ELR (cell line): ENCODE measurements at places on chromosomes 13 and 19.

- DNase-seq, result no peak
These were observed 22.4 kb upstream of the BRD4 start for GRCh38 chr19:15354566-15355296.

- peak; percentile 13 for DNase-seq
These were observed 486 bp downstream of the ZNF808 start for GRCh38 chr19:52527956-52528351.

DNA sequence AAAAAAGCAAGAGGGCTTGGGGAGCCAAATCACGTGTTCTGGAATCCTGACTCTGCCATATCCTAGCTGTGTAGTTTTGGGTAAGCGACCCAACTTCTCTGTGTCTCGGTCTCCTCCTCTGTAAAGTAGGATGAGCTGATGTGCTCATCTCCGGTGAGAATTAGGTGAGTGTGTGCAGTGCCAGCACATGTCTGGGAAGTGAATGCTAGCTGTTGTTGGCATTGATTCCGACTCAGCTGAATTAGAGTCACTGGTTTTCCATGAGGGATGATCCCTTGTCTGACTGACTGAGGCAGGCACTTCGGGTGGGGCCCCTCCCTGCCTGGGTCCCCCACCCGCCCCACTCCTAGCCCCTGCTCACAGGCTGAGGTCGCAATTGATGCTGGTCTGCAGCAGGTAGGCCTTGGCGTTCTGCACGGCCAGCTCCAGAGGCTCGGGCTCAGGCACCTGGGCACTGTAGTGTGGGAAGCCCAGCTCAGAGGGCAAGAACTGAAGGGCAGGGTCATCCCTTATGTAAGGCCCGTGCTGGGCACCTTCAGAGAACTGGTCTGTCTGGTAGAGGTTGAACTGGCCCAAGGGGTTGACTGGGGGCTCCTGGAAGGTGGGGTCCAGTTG, 835 bp downstream of the RSPH6A start:
- no peak for DNase-seq

DNA sequence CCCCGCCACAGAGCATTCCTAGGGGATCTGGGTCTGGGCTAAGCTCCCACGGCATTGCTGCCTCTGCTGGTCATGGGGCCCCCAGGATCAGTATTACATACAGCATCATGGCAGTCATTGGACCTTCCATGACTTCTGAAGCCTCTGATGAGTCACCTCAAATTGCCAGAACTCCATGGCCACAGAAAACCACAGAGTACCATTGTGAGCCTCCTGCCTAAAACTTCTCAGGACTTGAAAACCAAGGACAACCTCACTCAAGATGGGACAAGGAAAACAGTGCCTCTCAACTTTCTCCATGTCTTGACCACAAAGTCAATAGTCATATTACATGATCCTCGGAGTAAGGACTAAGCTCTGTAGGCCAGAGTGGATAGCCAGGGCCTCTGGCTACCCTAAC, 306.0 kb downstream of the GPC5 start:
- DNase-seq, result no peak

DNA sequence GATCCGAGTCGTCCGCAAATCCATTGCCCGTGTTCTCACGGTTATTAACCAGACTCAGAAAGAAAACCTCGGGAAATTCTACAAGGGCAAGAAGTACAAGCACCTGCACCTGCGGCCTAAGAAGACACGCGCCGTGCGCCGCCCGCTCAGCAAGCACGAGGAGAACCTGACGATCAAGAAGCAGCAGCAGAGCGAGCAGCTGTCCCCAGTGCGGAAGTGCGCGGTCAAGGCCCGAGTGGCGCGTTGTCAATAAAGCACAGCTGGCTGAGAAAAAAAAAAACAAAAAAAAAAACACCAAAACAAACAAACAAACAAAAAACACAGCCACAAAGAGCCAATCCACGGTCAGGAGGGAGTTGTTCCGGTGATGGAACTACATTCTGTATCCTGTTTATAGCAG, 4.7 kb upstream of the GNA15 start:
- DNase-seq, result no peak

GRCh38 chr13:97261254-97262005, 39.3 kb downstream of the MBNL2 start:
- no peak for DNase-seq

GRCh38 chr13:98517576-98518310, 59.2 kb downstream of the STK24 start:
- DNase-seq, result no peak

DNA sequence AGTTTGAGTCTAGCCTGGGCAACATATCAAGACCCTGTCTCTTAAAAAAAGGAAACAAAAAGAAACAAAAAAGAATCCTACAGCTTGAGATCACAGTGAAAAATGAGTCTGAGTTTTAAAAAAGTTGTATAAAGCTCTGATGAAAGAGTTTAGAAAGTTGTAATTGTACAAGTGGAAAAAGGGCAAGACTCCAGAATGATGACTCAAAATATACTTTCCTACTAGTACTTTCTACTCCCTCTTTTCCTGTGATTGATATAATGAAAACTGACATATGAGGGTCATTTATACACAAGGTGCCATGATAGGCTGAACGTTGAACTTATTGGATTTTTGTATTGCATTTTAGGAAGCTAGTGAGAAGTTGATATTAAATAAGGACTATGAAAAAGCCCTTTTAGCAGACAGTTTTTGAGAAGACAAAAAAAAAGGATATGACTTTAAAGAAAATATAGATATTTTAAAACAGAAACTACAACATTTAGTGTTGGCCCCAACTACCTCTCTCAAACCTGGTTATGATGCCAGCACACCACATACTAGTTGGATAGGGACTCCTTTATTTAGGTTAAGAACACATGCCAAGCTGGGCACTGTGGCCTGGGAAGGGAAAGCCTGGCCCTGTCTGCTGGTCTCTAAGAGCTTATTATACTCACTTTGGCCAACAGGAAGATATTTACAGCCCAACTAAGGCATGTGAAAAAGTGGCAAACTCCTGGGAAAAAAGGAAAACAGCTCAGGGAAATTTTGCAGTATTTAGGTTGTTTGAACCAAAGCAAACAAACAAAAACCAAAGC, 116.6 kb downstream of the KL start:
- DNase-seq, result no peak

- no peak for DNase-seq
These were observed 13.8 kb downstream of the IFNL2 start for GRCh38 chr19:39282021-39282420.

GRCh38 chr19:56508290-56508778, 679 bp downstream of the ZNF471 start:
- DNase-seq, result no peak

DNA sequence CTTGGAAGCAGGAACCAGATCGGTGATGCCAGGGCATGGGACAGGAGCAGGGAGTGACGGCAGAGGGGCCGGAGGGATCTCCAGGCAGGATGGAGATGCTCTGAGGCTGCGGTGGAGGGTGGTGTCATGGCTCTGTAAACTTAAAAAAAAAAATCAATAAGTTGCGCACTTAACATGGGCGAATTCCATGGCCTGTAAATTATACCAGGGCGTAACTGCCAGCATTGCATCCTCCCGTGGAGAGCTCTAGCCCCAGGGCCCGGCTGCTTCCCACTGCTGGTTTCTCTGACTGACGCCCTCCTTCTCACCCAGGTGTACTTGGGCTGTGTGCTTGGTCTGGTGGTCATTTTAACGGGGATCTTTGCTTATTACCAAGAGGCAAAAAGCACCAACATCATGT, 8.7 kb downstream of the ATP12A start:
- no peak for DNase-seq

DNA sequence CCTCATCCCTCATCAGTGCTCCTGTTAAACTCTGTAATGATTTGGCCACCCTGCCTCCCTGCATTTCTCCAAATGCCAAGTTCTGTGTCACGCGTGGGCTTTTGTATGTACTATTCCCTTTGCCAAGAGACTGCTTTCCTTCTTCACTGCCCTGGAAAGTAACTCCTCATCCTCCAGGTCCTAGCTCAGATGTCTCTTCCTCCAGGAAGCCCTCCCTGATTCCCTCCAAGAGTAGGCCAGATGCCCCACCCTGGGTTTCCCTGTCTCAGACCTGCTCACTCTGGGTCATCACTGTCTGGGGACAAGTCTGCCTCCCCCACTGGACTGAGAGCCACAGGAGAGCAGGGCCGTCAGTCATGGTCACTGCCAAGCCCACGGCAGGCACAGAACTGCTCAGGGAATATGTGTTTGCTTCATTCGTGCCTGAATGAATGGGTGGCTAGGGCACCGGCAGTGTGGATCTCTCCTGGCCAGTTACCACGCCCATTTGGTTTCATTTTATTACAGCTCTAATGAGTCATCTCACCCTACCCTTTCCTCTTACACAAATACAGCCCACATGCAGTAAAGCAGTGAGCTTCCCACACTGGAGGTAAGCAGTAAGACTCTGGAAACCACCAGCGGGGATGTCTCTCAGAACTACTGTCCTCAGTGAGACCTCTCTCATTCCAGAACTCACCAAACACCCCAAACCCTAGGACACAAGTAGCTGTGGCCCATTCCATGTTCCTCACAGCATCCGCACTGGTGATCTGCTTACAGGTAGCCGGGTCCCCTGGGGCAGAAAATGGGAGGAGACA, 12.1 kb upstream of the GPR4 start:
- DNase-seq, result peak; percentile 96

DNA sequence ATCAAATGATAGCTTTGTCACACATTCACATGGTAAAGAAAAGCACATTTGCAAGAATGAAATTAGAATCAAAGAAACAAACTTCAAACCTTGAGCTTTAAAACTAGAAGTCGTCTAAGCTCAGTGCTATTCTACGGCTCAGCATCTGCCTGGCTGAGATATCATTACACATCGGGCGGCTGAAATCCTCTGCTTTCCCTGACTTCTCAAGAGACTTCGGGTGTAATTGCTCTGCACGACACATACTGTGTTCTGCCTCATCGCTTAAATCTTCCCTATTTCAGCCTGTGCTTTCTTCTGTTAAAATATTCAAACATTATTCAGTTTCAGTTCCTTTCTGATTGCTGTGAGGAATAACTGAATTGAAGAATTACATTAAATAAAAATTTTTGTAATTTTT, 265.3 kb downstream of the NALCN start:
- peak; percentile 35 for DNase-seq

DNA sequence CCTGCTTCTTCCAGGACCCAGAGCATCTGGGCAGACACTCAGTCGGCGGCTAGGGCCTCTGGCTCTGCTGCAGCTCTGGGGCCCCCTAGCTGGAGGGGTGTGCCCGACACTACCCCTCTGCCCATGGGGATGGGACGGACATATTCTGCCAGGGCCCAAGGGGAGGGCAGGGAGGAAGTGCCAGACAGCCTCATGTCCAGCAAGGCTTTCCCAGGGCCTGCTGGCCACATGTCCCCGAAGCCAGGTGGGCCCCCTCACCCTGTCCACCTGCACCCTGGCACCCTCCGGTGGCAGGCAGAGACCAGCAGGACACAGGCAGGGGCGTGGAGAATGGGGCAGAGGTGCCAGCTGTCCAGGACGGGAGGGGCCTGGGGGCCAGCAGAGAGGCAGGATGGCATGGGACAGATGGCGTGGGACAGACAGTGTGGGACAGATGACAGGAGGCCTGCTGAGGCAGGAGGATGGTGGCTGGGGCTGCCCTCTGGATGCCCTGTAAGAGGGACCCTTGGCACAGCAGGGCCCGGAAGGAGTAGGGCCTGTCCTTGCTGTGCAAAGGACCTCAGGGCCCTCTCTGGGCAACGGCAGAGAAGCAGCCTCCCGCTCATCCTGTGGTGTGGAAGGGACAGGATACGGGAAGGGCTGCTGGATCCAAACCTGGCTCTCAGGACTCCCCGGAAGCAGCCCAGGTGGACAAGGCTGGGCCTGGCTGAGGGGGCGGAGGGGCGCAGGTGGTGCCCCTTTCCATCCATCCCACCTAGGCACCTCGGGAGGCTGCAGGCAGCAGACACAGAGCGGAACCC, 29.1 kb downstream of the CEBPG start:
- DNase-seq, result no peak

- DNase-seq, result no peak
These were observed 553.4 kb upstream of the KLF12 start for GRCh38 chr13:74687442-74688182.

GRCh38 chr13:19713186-19713965, 69.4 kb downstream of the PSPC1 start:
- DNase-seq, result peak; percentile 87

DNA sequence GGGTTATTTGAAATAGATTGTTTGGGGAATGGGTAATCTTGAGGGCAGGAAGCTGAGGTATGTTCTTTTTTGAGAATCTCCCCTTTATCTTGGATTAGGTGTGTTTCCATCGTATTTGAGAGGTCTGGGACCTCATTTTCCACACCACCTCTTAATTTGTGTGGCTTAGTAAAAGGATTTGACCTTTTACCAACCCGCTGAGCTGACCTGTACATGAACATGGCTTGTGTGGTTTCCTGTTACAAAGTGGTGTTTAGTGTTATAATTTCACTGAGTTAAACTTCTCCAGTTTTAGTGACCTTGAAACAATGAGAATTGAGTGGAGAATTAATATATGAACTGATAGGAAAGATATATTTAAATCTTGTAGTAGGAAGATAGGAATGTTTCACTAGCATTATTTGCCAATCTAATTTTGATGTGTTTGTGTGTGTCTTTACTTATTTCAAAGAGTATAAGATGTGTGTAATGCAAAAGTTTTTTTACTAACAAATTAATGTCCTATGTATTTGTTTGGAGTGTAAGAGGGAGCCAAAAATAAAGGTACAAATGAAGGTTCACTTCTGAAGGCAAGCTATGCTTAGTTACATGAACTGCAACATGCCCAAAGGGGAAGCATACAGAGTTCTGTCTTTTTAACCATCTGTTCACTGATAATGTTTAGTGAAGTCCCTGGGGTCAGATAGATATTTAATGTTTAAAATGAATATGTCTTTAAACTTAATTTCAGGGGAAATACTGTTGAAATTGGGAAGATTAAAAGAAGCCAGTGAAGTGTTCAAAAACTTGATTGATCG, 17.1 kb downstream of the NAA16 start:
- DNase-seq, result no peak

DNA sequence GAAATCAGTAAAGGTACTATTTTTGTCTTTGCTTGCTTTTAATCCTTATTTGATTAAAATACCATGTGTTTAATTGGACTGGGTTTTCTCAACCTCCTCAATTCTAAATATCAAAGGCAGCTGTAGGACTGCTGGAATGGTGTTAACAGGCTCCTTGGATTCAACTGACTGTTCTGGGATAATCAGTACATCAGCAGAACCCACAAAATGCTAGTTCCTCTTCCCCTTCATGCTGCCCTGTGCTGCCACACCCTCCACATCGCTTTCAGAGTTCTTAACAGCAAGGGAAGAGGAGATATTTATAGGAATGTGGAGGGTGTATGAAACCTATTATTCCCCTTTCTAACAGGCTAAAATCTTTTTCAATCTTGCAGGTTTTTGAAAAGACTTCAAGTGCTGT, 82.4 kb downstream of the KCTD12 start:
- DNase-seq, result no peak

DNA sequence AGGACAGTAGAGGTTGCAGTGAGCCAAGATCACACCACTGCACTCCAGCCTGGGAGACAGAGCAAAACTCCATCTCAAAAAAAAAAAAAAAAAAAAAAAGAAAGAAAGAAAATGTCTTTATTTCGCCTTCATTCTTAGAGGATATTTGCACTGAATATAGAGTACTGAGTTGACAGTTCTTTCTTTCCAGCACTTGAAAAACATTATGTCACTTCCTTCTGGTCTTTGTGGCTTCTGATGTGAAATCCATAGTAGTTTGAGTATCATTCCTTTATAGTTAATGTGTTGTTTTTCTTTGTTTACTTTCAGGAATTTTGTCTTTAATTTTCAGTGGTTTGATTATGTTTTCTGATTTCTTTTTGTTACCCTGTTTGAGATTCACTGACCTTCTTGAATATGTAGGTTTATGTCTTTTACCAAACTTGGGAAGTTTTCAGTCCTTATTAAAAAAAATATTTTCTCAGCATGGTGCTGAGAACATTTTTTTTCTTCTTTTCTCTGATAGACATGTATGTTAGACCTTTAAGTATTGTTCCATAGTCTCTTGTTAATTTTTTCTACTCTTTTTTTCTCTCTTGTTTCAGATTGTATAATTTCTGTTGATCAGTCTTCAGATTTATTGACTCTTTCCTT, 50.1 kb downstream of the PCCA start:
- peak; percentile 20 for DNase-seq
